ENCODE measurements at places on chromosomes 7 and 10.

DNA sequence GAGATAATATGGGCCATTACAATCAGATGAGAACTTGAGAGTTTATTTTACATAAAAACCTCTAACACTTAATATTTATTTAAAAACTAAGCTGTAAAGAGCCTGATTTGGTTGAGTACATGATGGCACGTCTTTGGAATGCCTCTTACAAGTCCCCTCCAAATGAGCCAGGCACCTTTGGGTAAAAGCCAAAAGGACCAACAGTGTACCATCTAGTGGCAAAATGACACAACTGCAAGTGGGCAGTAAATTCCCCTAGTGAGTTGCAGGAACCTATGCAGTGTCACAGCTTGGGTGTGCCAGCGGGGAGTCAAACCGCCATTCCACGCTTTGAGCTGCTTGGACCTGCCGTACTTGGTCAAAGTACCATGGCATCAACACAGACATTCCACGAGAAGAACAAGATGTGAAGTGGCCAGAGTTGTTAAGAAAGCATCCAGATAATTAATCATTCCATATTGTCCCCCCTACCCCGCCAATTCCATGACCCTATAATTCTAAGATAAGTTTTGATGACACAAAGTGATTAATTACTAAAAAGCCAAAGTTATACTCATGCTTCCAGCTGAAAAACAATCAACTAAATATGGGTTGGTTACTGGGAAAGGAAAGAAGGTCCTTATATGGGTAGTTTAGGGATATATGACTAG, 115.2 kb downstream of the SORBS1 start:
- DNase-seq, result peak; percentile 82

DNA sequence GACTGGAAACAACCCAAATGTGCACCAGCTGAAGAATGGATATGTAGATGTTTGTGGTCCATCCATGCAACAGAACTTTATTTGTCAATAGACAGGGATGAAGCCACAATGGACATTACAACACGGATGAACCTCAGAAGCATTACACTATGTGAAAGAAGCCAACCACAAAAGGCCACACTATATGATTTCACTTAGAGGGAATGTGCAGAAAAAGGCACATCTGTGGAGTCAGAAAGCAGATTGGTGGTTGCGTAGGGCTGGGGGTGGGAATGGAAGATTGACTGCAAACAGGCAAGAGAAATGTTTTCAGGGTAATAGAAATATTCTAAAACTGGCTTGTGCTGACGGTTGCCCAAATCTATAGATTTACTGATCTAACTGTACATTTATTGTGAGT, 34.3 kb upstream of the WASHC2A start:
- peak; percentile 11 for DNase-seq

DNA sequence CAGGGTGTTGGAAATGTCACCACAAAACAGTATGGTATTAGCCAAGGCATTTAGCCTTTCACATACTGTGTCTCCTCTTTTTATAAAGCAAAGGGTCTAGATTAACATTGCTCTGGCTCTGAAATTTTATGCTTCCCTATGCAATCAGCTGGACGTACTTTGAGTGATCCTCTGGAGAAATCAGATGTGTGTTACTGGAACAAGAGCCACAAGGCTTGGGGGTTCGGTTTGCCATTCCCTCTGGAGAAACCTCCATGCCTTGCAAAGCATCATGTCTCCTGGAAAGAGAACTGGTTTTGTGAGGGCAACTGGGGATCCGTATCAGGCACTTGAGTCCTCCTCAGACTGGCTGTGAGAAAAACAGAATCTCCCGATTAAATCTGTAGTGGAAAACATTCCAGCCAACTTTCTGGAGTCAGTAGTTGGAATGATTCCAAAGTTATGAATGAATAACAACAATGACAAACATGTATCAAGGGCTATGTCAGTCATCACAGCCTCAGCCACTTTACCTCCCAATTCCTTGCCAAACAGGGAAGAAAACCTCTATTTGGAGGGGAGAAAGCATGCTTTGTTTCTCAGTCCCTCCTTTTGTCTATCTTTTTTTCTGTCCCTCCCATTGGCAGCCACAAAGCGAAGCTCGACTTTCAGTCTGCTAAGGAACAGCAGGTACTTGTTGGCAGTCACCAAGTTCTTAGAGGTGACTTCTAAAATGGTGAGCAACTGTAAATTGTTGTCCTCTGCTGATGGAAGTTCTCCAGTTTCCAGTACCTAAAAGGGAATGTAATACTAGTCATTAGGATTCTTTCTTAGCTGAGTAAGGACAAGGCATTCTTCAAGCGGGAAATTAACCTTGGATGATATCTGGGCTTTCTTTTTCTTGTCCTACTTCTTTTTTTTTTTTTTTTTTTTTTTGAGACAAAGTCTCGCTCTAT, 864.8 kb upstream of the AUTS2 start:
- no peak for DNase-seq

DNA sequence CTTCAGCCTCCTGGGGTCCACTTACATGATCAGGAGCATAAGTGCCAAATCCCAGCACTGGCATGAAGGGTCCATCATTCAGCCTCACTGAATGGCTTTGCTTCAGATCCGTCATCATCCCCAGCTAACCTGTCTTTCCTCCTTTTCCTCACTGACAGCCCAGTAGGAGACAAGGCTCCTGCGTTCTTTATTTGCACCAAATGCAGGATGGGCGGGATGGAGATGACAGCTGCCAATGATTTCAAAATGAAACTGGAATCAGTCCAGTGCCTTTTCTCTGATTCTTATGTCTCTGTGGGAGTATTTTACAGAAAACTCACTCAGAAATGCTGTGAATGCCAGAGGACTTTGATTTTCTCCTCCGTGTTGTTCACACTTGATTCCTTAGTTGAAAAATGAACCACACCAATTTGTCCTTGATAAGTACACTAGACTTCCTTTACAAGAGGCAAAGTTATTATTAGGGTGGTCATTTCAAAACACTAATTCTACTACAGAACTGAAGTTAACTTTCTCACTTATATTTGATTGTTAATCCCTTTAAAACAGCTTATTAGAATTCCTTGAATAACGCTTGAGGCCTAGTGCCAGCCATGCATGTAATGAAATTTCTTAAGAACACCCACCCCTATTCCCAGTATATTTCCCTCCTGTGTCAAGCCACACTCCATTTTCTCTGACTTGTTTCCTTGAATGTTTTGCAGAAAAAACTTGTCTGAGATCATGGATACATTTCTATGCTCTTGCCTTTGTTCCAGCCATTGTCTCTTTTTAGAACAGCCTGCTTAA, at the start of gene AKR1C8:
Gene AKR1C8, minus strand, starts transcription at position 164 of the 789 bp plus-strand sequence. Its CDS starts 46 bp downstream, at position 118.
- DNase-seq, result no peak

GRCh38 chr7:71286924-71287323, 155.0 kb downstream of the GALNT17 start:
- no peak for DNase-seq

GRCh38 chr7:70094831-70095230, 496.6 kb downstream of the AUTS2 start:
- DNase-seq, result no peak

Data from fibroblast of the aortic adventitia (primary cell).